ENCODE measurements at places on chromosomes 7 and 10.

GRCh38 chr10:70602665-70603448 lies at the start of gene PRF1:
TSS of gene PRF1 (minus strand) at chr10:70602741. CDS start at chr10:70600902, 1,839 bp downstream.
- peak; percentile 82 for DNase-seq

DNA sequence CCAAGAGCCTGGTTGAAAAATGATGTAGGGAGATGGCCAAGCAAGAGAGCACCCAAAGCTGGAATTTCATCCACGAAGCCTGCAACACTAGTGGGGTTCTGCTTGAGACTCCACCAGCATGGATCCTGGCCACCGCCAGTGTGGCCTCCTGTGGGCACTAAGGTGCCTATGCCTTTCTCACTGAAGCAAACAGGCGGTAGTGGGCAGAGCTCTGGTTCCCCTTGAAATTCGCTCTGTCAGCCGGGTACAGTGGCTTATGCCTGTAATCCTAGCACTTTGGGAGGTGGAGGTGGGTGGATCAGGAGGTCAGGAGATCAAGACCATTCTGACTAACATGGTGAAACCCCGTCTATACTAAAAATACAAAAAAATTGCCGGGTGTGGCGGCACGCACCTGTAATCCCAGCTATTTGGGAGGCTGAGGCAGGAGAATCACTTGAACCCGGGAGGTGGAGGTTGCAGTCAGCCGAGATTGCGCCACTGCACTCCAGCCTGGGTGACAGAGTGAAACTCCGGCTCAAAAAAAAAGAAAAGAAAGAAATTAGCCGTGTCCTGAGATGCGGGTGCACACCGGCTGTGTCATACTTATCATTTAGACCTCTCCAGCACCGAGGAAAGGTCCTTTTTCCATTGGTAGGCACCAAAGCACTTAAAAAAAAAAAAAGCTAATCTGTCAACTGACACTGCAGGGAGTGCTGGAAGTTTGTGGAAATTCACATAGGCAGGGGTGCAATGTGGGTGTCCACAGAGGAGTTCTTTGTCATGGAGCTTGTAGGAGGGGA lies 28.3 kb downstream of the CCM2 start:
- DNase-seq: no peak

- no peak for DNase-seq
These were observed 6.2 kb upstream of the CH25H start for GRCh38 chr10:89213191-89213808.

DNA sequence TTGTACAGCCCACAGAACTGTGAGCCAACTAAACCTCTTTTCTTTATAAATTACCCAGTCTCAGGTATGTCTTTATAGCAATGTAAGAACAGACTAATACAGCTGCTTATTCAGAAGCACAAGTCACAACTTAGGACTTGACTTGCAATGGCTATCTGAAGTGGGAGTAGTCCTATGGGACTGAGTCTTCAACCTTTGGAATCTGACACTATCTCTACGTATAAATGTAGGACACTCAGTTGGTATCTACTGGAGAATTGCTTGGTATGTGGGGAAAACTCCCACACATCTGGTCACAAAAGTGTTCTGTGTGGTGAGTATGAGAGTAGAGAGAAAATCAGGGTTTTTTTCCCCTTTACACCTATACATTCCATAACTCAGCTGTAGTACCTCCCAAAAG lies 12.3 kb upstream of the PANK1 start:
- DNase-seq: no peak

DNA sequence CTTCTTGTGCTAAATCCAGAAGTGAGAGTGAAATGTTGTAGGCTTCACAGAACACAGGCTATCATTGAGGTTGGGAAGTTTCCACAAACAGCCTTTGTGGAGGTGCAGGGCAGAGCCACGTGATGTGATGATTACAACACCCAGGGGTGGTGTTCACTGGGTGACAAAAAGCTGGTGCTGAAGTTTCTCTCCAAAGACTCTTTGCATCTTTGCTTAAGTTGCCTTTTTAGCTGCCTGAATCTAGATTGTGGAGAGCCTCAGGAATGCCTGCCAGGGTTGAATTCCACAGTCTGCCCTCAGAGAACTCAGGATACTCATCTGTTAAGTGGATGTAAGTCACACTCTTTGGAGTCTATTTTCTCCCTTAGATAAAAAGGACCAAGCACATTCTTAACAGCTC lies 56.3 kb downstream of the PLXNA4 start:
- DNase-seq: no peak

DNA sequence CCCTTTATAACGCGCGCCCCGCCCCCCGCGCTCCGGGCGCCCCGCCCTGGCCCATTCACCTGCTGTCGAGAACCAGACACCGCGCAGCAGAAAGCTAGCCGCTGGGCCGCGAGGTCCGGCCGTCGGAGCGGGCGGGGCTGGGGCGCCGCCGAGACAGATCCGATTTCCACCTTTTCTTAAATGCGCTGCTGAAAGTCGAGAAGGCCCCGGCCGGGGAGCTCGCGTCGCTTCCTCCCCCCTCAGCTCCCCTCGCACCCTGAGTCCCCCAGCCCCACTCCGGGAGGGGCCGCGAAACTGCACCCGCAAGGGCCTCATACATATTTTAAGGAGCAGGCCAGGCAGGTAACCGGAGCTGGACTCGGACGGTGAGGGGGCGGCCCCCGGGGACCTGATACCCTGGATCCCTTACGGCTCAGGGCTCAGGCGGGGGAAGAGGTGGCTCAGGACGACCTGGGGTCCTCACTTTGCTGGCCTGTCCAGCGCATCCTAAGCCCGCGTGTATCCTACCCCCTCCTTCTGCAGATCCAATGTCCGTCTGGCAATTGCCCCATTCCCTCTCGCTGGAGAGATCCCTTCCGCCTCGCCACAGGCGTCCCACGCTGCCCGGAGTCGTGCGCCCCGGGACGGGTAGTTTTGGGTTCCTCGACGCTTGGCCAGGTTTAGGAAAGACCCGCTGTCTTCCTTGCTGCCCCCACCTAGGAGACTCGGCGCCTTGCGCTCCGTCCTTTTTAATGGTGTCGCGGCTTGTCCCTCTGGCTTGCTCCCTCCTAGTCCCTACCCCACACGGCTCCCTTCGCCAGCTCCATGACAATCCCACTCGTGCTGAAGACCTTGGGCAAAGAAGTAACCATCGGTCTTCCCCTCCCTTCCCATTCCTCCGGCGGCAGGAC lies 170.6 kb downstream of the UBE2H start:
- no peak for DNase-seq

- DNase-seq: no peak
These were observed 461.2 kb downstream of the INHBA start for GRCh38 chr7:41241641-41242040.

GRCh38 chr10:61021926-61022325 lies 77.9 kb upstream of the RHOBTB1 start:
- no peak for DNase-seq

GRCh38 chr7:46162609-46163008 lies 241.5 kb upstream of the IGFBP3 start:
- no peak for DNase-seq

DNA sequence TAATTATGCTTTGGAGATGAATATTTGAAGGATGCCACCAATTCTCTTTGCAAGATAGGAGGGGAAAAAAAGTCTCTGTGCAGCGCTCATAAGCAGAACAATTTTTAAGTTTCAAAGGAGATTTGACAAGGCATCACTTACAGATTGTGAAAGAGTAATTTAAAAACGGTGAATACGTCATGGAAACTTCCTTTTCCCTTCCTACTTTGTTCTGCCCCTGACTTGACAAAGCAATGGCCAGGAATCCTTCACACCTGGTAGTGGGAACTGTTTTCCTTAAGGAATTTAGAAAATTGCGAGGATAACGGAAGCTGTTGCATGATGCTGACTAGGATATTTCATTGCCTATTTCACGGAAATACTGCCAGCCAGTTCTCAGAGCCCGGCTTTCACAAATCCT lies 16.7 kb downstream of the FAM107B start:
- DNase-seq: no peak

DNA sequence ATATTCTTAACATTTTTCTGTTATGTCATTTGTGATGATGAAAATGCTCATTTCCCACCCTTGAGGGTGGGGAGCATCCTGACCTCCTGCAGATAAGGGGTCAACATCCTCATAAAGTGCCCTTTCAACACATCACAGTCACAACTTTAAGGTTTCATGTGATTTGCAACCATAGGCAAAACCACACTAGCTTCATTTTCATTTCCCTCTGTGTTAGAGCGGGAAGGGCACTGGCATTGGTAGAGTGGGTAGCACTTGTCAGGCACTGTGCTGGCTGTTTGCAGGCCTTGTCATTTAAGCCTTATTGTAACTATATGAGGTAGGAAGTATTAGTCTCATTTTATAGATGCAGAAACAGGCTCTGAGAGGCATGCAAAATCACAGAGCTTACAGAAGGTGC lies 39.8 kb downstream of the PSMC2 start:
- DNase-seq: no peak

GRCh38 chr7:22179442-22179879 lies 177.5 kb downstream of the RAPGEF5 start:
- DNase-seq: no peak

- DNase-seq: no peak
These were observed 81.2 kb downstream of the HIPK2 start for GRCh38 chr7:139696552-139696951.

- DNase-seq: no peak
These were observed 247.7 kb downstream of the TFEC start for GRCh38 chr7:115782696-115783490.

- no peak for DNase-seq
These were observed 398.3 kb downstream of the DPP6 start for GRCh38 chr7:154450451-154450850.

DNA sequence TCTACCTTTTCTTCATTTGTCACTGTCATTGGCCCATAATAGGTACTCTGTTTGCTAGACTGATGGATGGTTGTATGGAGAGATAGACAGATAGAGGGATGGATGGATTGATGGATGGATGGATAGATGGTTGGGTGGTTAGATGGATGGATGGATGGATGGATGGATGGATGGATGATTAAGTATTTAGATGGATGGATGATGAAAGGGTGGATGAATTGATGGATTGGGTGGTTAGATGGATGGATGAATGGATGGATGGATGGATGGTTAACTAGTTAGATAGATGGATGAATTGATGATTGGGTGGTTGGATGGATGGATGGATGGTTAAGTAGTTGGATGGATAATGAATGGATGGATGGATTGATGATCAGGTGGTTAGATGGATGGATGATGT lies 334.7 kb upstream of the AUTS2 start:
- no peak for DNase-seq

- no peak for DNase-seq
These were observed 479.7 kb upstream of the PCDH15 start for GRCh38 chr10:55280696-55281095.

GRCh38 chr7:28329661-28330363 lies 82.5 kb upstream of the CREB5 start:
- no peak for DNase-seq

- DNase-seq: no peak
These were observed 17.9 kb upstream of the SEC61A2 start for GRCh38 chr10:12111528-12111927.

DNA sequence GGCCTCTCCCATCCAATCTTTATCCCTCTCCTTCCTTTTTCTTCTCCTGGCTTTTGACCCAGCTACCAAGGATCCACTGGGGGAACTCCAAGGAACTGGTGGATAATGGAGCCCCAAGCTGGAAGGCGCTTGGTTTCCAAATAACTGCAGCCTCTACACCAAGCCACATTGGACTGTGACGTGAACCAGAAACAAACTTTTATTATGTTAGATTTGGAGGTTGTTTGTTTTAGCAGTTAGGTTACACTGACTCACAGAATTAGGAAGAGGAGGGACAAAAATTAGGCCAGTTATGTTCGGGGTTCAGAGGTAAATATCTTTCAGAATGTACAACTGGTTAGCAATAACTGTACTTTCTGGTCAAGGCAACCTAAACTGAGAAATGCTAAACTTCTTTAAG lies 21.3 kb upstream of the ANK3 start:
- no peak for DNase-seq

DNA sequence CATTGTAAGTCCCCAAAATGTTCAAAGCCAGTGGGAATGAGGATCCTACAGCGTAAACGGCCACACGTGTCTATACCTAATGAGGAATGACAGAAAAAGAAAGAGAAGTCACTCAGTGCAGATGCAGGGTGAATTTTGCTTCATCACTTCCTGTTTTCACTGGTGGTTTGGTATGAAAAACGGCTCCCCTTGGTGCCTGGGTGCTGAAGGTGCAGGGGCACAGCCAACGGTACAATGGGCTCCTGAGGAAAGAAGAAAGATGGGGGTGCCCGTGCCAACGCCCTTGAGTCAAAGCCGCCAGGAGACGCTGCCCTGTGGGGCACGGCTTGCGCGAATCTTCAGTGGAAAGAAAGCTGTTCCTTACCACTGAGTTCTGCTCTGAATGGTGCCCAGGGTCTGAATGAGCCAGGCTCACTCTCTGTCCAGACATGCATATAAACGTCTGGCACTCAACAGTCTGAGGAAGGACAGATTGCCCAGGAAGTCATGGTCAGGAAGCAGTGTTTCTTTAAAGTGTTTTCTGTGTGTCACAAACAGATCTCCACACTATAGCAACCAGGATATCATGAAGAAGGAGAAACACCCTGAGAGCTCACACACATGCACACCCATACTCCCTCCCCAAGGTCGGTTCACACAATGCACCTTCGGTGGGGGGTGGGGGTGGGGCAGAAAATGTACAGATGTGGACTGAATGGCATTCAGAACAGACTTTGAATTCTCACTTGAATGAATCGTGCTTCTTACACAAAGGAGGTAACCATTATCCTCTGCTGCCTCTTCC lies 105.8 kb downstream of the ELMO1 start:
- peak; percentile 54 for DNase-seq

GRCh38 chr7:1883031-1883761 lies 213.1 kb downstream of the ELFN1 start:
- no peak for DNase-seq

DNA sequence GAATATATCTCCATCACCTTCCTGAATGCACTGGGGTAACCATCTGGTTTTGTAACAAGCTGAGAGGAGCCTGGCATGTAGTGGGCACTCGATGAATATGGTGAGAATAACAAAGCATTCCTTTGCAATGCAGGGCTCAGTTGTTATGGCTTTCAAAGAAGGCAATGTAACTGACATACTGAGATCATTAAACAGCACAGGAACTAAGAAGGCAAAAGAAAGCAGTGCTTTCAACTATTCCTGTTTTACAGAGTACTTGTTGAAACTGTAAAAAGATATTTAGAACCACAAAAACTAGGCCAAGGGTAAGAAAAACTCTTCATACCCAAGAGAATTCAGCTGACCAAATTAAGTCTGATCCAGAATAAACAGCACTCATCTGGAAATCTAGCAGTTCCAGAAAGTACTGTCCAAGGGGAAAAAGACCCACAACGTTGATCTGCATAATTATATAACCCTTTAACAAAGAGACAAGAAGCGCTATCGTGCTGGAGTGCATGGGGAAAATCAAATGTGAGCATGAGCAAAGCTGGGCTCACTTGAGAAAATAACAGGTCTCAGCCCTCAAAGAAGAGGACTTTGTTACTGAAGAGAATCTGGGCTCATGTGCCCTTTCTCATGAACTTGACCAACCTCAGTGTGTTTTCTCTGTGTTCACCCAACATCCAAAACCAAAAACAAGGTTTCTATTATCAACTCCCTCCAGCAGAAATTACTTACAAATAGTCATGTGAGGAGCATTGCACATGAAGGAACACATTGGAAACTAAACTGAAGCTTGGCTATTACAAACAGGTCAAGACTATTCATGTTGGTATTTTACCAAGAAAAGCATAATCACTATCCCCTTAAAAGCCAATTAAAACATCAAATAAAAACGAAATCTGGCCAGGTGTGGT lies 116.2 kb downstream of the AVL9 start:
- DNase-seq: no peak

All from CD8-positive, alpha-beta T cell (primary cell).